ENCODE measurements at places on chromosomes 4 and X.
A peak's percentile ranks its signal among the peaks of the same experiment; 100 is the strongest.

DNA sequence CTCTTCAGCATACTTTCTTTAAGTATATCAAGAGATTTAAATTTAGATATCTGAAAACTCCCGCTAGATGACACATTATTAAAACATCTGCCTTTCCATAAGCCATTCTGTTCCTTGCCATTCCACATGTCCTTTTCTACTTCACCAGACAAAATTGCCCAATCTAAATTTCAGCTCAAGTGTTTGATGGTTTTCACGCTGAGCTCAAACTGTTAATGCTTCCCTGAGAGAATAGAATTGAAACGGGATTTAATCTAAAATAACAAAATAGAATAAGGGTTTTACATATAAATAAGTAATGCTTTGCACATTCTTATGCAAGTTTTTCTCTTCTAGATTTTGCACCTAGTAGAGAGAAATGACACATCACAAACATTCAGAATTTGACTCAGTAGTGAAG is 764.5 kb upstream of the TENM3 start:
- no peak for DNase-seq

GRCh38 chr4:105951198-105951597 is 55.9 kb downstream of the NPNT start:
- no peak for DNase-seq

- no peak for DNase-seq
Observed at GRCh38 chr4:127580891-127581290, 51.9 kb upstream of the INTU start.

DNA sequence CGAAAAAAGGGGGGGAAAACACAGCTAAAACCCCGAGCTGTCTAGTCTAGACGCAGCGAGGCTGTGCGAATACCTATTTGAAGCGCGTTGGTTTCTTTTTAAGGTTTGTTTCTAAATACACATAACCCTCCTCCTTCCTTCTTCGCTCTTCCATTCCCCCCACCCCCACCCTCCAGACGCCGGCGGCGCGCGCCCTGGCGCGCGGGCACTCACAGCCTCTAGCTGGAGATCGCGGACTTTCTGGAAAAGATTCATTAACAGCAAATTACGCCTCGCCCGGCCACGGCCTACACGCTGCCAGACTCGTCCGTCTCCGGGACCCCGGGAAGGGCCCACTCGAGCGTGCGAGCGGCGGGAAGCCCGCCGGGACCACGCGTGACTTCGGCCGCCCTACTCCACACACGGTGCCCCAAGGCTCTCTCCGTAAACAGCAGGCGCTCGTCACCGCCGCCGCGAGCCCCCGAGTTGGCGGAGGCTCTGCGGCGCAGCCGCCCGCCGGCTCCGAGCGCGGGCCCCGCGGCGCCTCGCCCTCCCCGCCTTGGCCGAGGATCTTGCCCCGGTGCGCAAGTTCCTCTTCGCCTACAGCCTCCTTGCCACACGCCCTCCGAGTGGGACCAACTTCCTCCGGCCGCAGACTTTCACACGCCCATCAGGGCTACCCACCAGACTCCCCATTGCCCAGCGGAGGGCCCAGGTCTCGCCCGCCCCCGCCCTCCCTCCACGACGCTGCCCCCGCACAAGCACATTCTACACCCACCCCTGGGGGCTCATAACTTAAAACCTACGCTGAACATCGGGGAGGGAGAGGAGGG is 2.0 kb downstream of the BCOR start:
- peak; percentile 49 for DNase-seq

- DNase-seq, result no peak
Observed at GRCh38 chrX:111447298-111447697, 35.3 kb upstream of the DCX start.

GRCh38 chr4:77433418-77433733 is 172.2 kb upstream of the CXCL13 start:
- DNase-seq, result no peak

GRCh38 chrX:53153581-53153980 is 59.6 kb downstream of the KANTR start:
- DNase-seq, result no peak

DNA sequence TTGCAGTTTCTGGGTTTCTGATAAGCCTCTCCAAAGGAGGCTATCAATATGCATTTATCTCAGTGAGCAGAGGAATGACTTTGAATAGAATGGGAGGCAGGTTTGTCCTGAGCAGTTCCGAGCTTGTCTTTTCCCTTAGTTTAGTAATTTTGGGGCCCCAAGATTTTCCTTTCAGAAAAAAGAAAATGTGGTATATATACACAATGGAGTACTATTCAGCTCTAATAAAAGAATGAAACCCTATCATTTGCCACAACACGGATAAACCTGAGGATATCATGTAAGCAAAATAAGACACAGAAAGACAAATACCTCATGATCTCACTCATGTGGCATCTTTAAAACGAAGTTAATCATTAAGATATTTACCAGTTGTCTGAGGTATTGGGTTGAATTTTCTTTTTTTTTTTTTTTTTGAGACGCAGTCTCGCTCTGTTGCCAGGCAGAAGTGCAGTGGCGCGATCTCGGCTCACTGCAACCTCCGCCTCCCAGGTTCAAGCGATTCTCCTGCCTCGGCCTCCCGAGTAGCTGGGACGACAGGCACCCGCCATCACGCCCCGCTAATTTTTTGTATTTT is 540 bp downstream of the ZNF721 start:
- DNase-seq, result no peak

GRCh38 chr4:147361726-147362125 is 119.2 kb upstream of the EDNRA start:
- DNase-seq, result no peak
